SW480 (cell line): ENCODE measurements at places on chromosomes 11 and 22.
A peak's percentile ranks its signal among the peaks of the same experiment; 100 is the strongest.

DNA sequence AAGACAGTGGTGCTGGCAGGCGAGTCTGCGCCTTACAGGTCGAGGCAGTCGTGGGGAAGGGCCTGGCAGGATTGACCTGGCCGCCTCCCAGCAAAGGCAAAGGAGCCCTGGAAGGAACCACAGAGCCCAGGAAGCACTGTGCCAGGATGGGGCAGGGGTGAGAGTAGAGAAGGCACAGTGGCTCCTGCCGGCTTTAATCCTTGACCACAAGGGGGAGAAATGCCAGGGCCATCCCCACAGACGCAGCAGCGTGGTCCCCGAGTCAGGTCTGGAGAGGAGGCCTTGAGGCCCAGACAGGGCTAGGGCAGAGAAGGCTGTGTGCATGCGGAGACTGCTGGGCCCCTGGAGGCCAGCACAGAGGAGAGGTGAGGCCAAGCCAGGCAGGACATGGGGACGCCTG, 9.9 kb upstream of the NDUFS8 start:
- DNase-seq = peak; percentile 41

- DNase-seq = no peak
Observed at GRCh38 chr11:40924915-40925314, 534.5 kb downstream of the LRRC4C start.

DNA sequence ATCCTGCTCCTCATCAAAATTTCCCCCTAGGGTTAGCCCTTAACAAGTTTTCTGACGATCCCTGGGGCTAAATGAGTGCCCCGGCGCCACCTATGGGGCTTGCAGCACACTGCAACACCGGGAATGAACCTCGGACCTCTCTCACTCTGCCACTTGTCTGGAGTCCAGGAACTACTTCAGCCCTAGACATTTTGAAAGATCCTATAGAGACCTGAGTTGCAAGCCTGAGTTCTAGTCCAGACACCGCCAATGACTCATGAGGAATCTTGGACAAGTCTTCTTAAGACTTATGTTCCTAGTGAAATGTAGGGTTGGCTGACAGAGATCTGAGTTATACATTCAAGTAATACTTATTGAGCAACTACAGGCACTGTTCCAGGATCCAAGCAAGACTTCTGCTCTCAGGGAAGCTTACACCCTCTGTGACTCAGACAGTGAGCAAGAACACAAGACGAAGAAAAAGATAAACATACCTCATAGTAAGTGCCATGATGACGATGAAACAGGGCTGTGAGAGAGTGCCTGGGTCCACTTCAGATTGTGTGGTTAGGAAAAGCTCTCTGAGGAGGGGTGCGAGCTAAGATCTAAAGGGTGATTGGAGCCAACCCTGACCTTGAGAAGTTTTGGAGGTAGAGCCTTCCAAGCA, 10.2 kb upstream of the STK33 start:
- peak; percentile 32 for DNase-seq

DNA sequence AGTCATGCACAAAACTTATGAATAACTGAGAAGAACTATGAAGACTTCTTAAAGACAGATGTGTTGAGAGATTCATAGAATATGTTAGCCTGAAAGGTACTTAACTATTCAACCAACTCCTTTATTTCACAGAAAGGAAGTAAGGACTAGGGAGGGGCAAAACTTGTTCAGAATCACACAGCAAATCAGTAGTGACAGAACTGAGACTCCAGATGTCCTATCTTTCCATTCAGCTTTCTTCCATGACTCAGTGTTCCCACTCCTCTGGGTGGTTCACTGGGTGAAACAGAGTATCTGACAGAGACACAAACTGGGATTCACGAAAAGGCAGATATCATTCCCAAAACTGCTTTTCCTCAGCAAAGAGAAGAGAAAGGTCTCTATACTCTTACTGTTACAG, 1053.3 kb downstream of the DLG2 start:
- no peak for DNase-seq
